ENCODE measurements at places on chromosomes 1 and 21.

DNA sequence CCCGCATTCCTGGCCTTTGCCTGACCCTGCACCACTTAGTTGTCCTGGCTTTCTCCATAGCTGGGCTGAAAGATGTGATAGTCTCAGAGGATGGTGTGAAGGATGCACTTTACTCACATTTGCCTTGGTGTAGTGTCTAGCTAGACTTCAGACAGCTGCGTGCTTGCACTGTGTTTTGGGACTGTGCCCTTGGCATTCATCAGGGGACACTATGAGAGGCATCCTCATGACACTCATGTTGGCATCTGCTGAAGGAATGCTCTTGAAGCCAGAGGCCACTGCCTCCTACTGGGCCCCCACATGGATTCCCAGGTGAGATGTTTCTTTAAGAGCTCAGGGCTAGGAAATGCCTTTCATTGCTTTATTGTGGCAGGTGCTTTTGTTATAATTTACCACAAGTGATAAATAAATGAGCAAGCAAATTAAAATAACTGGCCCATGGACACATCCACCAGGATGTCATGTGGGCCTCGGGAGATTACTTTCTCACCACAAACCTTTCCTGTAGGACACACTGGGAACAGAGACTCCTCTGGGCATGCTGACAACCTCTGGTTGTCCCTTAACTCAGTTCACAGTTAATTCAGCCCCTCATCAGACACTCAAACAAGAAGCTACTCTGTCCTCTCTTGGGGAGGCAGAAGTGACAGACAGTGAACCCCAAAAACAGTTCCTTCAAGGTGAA, 99.4 kb upstream of the SPATA6 start:
- DNase-seq, result peak; percentile 38

GRCh38 chr1:6972399-6972798, 187.1 kb downstream of the CAMTA1 start:
- DNase-seq, result no peak

GRCh38 chr1:29497395-29498125, 261.2 kb downstream of the PTPRU start:
- no peak for DNase-seq

GRCh38 chr1:205046870-205047269, 3.9 kb downstream of the CNTN2 start:
- DNase-seq, result no peak

GRCh38 chr1:116679828-116680628, 12.5 kb upstream of the IGSF3 start:
- no peak for DNase-seq

DNA sequence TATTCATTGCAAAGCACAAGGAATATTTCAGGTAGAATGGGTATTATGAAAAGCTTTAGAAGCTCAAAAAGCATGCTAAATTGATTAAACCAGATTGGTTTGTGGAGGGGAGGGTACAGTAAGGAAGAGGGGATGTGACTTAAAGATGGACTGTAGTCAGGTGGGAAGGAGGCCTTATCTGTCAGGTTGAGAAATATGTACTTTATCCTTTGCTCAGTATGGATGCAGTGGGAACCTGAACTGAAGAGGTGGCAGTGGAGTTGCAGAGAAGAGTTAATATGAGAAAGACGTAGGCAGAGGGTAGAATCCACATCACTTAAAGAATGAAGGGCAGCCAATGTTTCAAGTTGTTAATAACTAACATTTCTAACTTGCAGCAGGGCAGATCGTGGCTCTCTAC, 44.1 kb downstream of the SNX7 start:
- no peak for DNase-seq

Measured in left cardiac atrium (tissue), 4 donors.